ENCODE measurements at places on chromosomes 5 and 9.

- DNase-seq = no peak
Measured at GRCh38 chr5:179193746-179194145, 133.6 kb downstream of the ZNF354C start.

- no peak for DNase-seq
Measured at GRCh38 chr5:121174351-121174750, 677.3 kb upstream of the FTMT start.

- DNase-seq = no peak
Measured at GRCh38 chr9:128494108-128494745, 10.3 kb upstream of the GLE1 start.

DNA sequence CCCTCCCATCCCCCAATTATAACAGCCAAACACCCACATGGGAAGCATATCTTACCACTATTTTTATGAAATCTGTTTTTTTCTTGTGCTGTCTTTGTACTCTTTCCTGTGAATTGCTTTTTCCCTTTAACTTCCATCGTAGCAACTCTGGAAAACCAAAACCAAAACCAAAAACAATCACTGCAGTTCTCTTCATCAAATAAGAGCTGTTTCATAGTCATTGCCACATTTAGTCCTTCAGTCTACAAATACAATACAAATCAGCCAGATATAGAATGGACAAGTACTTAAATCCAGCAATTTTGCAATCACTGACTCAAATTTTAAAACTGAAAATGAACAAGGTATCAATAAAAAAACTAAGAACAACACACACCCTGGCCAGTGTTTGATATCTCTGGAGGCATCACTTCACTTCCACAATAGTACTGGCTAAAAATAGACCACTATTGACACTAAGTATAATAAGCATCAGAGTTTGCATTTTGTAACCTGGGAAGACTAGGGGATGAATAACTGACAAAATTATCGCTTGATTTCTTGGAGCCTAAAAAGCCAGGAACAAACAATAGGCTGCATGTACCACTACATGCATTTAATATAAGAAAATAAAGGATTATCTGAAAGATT lies 5.4 kb downstream of the PUM3 start:
- peak; percentile 5 for DNase-seq

DNA sequence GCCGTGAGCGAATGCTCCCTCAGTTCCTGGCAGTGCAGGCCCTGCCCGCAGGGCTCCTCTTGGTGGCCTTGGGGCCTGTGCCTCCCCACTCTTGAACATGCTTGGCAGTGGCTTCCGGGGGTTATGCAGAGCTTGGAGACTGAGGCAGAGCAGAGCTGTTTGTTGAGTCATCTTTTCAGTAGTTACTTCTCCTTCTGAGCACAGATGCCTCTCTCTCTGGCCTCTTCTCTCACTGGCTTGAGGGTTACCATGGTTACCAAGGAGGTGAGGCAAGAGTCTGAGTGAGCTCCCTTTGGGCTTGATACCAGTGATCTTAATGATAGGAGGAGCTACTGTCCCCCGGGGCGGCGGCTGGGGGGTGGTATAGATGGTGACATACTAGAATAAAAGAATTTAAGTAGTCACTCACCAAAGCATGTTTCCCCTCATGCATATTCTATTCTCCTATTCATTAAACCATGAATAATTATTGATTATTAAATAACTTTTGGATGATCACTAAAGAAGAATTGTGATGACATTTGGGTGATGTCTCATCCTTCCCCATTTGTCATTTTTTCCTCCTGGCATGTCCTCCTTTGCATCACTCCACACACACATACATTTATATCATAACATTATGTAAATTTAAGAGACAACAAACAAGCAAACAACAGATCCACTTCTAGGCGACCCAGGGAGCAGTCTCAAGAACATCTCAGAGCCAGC lies 111.1 kb downstream of the ARHGAP26 start:
- DNase-seq = no peak

DNA sequence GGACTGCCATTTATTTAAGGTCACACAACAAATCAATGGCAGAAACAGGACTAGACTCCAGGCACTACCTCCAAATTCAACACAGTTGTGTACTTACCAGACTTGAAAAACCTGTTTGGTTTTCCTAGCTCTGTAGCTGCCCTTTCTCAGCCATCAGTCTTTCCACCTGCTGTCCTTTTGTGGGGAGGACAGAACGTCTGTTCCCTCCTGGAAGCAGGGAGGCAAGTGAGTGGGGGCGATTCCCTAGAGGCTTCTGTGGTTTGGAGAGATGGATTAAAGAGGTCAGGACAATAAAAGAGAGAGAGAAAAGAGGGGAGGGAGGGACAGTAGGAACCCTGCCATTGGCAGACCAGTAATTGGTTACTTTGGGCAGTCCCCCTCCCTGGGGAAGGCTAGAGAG lies 14.7 kb downstream of the ASTN2 start:
- DNase-seq = no peak

DNA sequence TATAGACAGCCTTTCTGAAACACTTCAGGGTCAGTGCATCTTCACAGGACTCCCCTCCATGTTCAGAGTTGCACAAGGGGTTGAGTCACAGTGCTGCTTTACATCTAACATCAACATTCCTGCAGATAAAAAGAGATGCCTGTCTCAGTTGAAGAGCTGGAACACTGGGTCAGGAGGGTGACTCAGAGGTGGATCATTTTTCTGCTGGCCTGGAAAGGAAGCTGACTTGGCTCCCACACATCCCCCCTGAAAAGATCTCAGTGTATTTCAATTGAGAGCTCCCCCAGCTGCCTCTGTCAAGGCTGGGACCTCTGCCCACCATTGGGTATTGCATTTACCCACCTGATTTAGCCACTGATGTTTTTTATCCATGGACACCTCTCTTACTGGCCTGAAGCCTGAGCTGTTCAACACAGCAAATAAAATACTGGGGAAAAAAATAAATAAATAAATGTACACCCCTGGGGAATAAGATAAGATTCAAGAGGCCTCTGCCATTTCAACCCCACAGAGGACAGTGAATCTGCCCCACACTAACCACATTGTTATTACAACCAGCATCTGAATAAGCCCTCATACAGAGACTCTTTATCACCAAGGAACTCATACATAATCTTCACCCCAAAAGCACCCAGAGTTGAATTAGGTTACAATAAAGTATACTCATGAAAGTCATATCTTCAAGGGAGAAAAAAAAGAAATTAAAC lies 716.4 kb downstream of the SEMA5A start:
- no peak for DNase-seq

GRCh38 chr5:17443333-17444130 lies 54.5 kb upstream of the TAF11L2 start:
- no peak for DNase-seq

- DNase-seq = no peak
Measured at GRCh38 chr5:173664154-173664526, 47.7 kb upstream of the BOD1 start.

DNA sequence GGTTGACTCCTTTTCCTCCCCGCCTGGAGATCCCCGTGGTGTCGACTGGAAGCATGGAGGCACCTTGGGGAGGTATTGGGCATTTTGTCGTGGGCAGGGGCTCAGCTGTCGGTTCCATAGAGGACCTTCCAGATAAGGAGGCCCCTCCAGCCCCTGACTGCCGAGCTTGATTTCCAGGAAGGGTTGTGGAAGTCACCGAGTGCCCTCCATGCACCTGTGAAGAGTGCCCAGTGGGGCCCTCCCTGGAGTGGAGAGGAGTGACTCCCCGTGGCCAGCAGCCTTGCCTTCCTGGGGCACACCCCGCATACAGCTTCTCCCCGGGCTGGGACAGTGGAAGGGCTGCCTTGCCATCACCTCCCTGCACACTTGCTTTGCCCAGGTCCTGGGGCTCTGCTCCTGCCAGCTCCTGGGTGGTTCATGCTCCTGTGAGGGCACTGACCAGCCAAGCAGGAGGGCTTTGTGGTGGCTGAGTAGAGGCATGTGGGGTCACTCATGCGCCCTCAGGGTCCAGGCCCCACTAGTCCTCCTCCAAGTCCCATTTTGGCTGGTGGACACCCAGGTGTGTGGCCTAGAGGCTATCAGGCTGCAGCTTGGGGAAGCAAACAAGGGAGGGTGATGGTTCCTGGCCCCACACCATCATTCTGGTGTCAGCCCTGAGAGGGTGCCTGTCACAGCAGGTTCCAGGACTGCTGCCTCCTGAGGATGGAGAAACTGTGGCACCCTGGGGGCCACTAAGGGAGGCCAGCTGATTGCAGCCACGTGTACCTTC lies 133.0 kb downstream of the WNK2 start:
- DNase-seq = no peak

GRCh38 chr5:39352951-39353350 lies 11.3 kb downstream of the C9 start:
- no peak for DNase-seq

- DNase-seq = no peak
Measured at GRCh38 chr5:137681191-137681590, 54.7 kb downstream of the KLHL3 start.

DNA sequence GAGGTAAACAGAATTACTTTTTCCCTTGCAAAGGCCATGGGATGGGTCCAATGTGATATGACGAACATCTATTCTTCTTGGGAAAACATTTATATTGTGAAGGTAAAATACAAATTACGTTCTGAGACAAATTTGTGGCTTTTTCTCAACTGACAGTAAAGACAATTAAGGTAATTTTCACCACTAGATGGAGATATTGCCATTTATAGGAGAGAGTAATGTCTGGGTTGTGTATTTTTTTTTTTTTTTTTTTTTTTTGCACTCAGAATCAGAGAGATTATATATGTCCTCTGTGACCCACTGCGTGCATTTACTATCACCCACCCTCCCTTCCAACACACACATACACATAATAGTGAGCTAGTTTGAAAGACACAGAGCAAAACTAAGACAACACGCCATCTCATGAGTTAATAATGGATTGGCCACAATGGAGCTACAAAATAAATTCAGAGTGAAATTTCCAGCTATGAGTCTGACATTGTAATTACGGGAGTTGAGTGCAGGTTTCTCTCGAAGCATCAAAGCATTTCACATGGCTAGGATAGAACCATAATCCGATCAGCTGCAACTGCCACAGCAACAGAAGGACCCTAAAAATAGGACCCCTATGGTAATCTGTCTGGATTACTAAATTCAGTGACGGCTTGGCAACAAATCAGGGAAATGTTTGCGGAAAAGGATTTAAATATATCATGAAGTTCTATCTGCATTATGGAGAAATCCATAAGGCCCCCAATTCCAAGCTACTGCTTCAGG lies 49.2 kb downstream of the ANXA1 start:
- peak; percentile 35 for DNase-seq

- no peak for DNase-seq
Measured at GRCh38 chr9:26833792-26834191, 58.8 kb downstream of the CAAP1 start.

GRCh38 chr9:87269296-87270176 lies 228.1 kb upstream of the DAPK1 start:
- DNase-seq = no peak

- no peak for DNase-seq
Measured at GRCh38 chr9:133961226-133962165, 30.6 kb downstream of the VAV2 start.

DNA sequence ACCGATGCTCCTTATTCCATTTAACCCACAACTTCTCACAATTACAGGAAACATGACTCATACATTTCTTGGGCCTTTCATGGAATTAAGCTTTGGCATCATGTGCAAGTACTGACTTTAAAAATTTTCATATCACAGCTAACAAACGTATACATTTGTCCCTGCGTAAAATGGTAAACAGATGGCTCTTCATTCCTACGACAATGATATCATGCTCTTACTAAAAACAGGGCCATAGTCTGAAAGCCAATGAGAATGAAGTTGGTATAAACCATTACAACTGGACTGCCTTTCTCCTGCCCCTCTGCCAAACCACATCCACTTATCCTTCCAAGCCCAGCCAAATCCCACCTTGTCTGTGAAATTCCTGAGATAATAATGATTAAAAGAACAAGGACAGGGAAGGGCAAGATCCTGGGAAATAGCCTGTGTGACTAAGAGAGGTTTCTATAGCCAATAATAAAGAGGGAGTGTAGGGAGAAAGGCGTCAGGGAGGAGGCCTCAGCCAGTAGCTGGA lies 44.9 kb upstream of the ZNF366 start:
- DNase-seq = no peak

- DNase-seq = no peak
Measured at GRCh38 chr9:18569941-18570630, 96.1 kb downstream of the ADAMTSL1 start.

- no peak for DNase-seq
Measured at GRCh38 chr5:95704150-95704549, 21.4 kb upstream of the SPATA9 start.

- no peak for DNase-seq
Measured at GRCh38 chr5:144582066-144582465, 411.4 kb downstream of the KCTD16 start.

- DNase-seq = peak; percentile 48
Measured at GRCh38 chr9:109401169-109401989, 80.5 kb upstream of the EPB41L4B start.

GRCh38 chr5:113133211-113133975 lies 156.8 kb downstream of the DCP2 start:
- DNase-seq = no peak

DNA sequence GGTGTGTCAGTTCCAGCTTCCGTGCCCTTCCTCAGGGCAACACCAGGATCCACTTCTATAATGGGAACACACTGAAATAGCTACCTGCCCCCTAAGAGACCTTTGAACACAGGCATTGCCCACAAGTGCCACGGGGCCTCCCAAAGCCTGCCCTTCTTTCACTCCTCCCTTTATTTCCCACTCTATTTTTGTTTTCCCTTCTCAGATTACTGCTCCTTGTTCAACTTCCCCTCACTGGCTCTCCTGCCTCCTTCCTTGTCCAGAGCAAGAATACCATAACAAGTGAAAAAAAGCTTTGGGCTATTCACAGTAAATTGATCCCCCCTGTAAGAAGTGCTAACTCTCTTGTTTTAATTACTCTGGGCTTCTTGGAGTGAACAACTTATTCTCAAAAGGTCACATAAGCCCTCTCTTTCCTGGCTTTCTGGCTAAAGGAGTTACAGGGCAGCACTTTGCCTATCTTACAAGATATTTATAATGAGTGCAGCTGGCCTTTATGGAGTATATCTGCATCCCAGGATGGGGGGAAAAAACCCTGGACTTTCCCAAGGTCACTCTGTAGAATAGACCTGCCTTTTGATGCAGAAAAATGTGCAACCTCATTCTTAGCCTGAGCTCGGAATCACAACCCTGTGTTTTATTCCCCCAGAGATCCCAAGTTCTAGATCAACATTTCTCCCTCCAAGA lies 11.3 kb downstream of the CTXN3 start:
- no peak for DNase-seq
